Left lung (tissue), 14 donors: ENCODE measurements at places on chromosomes 12 and 14.

GRCh38 chr14:104969741-104970230 is 8.4 kb downstream of the AHNAK2 start:
- no peak for DNase-seq

GRCh38 chr12:71303199-71303598 is 136.4 kb upstream of the LGR5 start:
- DNase-seq, result no peak

DNA sequence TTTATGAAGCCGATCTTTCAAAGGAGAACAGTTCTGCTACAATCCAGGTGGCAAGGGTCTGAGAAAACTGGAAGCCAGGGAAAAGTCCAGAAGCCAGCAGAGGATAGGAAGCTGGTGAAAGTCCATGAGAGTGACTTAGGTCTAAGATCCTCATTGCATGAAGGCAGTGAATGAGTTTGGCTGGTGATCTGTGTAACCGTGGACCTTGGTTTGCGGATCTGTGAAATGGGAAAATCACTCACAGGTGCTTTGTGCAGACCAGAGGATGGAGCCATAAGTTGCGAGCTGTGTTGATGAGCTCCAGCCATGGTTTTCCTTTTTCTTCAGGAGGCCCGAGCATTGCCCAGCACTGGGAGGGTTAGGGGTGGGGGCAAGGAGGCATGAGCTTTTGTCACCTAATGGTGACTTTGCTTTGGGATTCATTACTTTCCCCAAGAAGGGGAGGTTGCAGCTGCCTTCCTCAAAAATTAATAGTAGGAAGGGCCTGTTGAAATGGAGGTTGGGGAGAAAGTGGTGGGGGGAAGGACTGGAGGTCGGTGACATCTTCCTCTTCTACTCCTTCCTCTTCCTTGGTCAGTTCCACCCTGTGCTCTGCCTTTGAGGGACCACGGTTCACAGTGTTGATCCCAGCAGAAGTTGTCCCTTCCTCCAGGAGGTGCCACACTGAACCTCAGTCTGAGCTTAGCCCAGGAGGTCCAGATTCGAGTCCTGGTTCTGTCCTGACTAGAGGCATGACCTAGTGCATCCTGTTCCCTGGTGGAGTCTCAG is 20.3 kb upstream of the SERPINA6 start:
- DNase-seq, result no peak

GRCh38 chr12:82437744-82438143 is 79.4 kb downstream of the METTL25 start:
- no peak for DNase-seq

GRCh38 chr12:50533971-50534370 is 29.2 kb downstream of the DIP2B start:
- no peak for DNase-seq

GRCh38 chr12:60920841-60921495 is 1325.1 kb downstream of the SLC16A7 start:
- DNase-seq, result no peak

DNA sequence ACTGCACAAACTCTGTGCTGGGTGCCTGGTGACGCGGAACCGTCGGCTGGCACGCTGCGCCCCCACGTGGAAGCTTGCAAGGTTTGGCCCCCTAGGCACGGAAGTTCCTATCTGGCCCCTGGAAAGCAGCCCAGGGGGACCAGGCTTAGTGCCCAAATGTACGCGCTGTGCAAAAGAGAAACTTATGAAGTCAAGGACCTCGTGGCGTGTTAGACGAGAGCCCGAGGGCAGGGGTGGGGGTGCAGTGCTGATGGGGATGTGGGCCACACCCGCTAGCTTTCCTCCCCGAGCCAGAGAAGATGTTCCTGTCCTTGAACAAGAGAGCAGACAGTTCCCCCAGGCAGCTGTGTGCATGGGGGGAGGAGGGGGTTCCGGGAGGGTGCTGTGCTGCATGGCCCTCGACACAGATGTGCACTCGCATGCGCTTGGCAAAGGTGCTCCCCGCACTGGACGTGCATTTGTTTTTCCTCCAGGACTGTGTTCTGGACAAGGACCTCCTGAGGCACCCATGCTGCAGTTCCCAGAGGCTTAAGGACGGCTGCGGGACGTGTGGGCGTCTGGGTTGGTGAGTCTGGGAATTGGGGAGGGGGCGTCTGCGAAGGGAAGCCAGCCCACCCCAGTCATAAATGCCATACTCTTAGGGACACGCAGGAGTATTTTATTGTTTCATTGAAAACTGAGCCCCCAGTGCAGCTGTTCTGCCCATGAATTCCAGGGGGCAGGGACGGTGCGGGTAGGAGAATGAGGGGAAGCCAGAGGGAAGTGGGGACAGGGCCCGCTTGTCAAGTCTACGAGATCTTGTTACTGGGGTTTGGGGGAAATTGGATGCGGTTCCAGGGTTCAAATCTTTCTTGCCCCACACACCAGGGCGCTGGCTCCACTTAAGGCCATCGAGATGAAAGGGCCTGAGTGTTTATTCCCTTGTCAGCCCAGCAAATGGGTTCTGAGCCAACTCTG is 80.0 kb downstream of the NTF3 start:
- DNase-seq, result peak; percentile 46
